ENCODE measurements at places on chromosomes 6 and 20.

DNA sequence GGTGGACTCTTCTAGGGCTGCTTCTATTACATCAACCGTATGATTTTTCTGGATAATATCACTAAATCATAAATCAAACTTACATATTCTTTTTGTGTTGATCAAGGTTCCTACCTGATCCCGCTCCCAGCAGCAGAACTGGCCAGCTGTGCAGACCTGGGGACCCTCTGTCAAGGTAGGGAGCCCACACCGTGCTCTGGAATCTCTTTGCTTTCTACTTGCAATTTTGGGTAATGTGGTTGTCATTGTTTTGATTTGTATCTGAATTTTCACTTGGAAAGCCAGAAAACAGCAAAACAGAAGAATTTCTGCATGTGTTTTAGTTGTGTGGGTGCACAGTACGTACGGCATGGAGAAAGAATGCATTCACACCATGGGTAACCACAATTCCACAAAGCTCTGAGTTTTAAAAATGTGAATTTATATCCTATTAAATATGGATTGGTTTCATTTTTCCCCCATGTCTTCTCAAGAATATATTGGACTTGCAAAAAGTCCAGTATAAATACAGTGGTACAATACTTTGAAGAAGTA is 80.1 kb downstream of the ADGRG6 start:
- no peak for DNase-seq

DNA sequence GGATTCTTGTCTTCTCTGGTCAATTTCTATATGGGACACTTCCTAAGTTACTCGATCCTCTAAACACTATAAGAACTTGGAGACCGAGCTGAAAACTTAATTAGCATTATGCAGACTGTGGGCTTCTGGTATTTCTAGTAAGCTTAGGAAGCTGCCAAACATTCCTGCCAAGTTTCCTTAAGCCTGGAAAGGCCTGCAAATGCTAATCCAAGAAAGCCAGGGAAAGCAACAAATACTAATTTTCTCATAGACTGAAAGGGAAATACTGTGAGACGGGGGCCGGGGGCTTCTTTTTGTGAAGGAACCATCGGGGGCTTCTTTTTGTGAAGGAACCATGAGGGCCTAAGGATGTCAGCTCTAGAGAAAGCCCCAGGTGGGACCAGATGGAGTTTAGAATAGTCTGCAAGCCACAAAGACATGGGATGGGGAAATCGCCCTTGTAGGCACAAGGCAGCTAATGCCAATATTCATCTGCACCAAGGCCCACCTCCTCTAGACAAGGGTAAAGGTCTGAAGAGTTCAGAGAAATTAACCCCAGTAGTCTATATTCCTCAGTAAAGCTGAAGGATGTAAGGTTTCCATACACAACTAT is 332.4 kb upstream of the PRDM1 start:
- no peak for DNase-seq

DNA sequence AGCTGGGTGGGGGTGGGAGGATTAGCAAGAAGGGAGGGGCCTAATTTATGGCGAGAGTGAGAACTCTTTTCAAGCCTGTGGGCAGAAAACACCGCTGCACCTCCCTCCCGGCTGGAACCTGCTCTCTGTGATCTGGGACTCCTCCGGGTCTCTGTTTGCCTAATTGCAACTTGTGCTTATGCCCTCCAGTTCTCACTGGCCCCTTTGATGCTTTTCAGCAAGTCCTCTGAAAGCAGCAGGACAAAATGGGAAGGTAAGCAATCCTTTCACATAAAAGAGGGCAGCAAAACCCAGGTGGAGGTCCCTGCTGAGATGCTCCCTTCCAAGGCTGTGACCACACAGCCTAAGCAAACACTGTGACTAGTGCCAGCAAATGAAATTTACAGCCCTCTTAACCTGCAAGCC is 523.0 kb upstream of the FLRT3 start:
- peak; percentile 17 for DNase-seq

DNA sequence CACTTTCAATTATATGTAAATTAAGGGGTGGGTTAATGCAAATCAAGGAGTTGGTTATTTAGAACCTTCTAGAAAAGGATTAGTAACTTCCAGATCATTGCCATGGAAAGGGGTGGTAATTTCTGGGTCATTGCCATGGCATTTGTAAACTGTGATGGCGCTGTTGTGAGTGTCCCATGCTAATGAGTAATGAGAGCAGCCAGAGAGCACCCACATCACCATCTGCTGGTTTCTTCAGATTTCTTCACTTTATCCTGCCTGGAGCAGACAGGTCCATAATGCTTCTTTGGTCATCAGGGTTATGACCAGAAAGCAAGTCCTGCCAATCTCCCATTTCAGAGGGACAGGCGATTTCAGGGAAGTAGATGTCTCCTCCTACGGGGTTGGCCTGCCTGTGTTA is 311.3 kb upstream of the CNR1 start:
- no peak for DNase-seq

GRCh38 chr6:139486476-139486799 is 112.0 kb upstream of the CITED2 start:
- no peak for DNase-seq

DNA sequence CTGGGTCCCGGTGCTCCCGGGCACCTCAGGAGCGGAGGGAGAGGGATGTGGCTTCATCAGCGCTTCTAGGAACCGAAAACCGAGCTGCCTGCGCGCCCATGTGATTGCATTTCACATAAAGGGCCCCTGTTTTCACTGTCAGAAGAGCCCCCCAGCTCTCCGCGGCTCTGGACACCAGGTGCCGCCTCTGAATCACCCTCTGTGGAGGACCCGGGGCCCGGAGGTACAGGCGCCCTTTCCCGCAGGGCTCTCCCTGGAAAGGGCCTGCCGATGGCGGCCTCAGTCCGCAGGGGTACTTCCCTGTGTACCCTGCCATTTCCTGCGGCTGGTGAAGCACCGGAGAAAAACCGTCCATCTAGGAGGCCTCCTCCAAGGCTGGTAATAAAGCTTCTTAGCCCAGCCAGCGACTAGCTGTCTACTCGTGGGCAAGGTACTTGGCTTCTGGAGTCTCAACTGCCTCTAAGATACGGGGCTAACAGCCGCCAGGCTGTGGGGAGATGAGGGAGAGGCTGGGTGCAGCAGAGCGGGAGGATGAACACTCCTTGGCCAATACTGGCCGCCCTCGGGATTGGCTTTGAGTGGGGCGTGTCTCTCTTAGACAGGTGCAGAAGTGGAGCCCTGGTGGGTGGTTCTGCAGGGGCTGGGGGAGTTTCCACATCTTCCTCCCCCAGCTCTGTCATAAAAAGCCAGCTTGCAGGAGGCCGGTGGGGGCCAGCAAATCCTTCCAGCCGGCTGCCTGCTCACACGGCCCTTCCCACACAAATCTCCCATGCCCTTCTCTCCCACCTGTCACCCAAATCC is 1.6 kb downstream of the PPP1R16B start:
- DNase-seq: no peak

GRCh38 chr6:86459978-86460377 is 477.4 kb upstream of the HTR1E start:
- DNase-seq: no peak

DNA sequence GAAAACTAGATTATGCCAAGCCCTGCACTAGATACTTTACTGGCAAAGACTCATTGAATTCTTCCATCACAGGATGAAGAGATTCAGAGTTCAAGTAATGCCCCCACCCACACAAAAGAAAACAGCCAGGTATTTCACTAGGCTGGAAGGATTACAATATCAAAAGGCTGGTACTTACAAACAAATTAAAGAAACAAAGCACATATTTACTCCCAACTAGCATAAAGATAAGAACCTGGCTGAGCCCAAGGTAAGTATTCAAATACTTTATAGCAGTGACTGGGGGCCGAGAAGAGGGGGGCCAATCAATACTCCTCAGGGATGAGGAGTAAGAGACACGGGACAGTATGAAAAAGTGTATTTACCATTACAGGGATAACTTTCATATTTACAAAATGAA is 3.7 kb downstream of the ACOT8 start:
- DNase-seq: no peak

- no peak for DNase-seq
These were observed 1187.3 kb upstream of the CITED2 start for GRCh38 chr6:140561701-140562100.

GRCh38 chr20:41181567-41181966 is 44.2 kb downstream of the PLCG1 start:
- no peak for DNase-seq

DNA sequence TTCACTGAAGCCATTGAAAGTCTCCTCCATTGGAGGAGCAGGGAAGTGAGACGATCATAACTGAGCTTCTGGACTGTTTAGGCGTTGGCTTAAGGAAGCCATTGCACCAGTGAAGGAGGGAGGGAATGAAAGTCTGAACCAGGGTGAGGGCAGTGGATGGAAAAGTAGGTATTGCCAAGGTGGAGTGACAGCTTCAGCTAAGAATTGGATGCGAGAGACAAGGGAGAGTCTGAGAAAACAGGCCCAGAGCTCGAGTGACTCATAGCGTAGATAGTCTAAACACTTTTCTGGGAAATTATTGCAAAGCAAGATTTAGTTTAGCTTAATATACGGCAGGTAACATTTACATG is 4.5 kb downstream of the DSP start:
- DNase-seq: no peak

DNA sequence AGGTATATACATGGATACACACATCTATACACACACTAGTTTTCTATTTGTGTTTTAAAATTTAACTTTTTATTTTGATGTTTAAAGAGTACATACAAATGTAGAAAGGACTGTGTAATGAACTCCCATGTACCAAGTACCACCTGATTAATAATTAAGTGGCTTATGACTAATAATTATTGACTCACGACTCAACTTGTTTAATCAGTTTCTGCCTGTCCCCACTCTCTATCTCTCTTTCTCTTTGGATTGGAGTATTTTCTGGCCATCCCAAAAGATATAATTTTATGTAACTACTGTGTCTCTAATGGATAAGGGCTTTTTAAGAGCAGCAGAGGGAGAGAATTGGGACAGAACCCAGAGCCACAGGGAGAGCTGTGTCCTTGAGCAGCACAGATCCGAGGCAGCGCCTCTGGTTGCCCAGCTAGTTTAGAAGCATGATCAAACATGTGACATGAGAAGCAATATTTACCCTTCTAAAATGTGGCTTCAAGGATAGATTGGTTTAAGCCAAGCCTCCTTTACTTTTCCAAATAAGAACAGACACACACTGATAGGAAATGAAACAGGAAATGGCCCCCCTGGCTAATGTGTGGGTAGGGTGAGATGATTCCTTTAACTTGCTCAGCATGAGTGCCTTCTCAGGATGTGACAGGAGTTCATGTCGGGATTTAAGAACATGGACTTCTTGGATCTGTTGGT is 81.0 kb downstream of the ERMARD start:
- DNase-seq: no peak

- DNase-seq: no peak
These were observed 3.9 kb upstream of the ECI2 start for GRCh38 chr6:4139272-4139671.

DNA sequence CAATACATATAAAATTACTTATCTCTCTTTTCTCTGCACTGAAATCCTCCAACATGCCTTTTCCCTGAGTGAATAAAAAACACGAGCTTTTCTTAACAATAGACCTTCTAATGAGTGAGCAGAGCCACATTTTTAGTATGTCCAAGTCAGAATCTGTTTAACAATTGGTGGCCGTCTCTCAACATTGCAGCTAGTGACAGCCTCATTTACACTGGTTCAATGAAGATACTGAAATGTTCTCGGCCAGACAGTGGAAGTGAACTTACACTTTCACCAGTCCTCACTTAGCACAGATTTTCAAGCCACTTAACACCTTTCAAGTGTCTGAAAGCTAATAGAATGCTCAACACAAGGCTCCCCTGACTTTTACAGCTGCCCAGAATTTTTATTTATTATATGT is 767.1 kb downstream of the KIF16B start:
- no peak for DNase-seq

- no peak for DNase-seq
These were observed 6.0 kb downstream of the LHFPL5 start for GRCh38 chr6:35810971-35811698.

DNA sequence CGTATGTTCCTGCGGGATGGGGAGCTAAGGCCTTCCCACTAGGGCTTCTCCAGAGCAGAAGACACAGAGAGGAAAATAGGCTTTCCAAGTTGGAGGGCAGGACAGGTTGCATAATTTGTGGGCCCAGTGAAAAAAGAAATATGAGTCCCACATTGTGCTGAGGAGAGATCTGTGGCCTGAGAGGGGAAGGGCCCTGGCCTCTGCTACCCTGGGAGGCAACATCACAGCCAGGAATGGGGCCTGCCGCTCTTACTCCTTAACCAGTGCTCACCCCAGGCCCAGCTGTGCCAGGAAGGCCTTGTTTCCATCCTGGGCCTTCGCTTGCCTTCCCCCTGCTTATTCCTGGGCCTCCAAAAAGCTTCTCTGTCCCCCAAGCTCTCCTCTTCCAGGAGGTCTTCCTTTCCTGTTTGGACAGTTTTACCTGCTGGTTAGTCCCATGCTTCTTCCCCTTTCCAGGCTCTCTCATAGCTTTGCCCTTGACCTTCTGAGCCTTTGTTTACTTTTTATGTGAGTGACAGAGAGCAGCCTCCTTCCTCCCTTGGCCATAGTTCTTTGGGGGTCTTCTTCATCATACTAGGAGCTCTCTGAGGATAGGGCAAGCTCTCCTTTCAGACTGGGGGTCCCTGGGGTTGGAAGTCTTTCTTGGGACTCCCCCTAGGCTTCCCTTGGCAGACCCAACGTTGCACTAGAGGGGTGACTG is 26.2 kb upstream of the VEGFA start:
- DNase-seq: no peak

GRCh38 chr6:51550243-51550642 is 537.2 kb downstream of the PKHD1 start:
- DNase-seq: no peak

GRCh38 chr20:37095108-37095598 is 644 bp downstream of the RBL1 start:
- DNase-seq: no peak

DNA sequence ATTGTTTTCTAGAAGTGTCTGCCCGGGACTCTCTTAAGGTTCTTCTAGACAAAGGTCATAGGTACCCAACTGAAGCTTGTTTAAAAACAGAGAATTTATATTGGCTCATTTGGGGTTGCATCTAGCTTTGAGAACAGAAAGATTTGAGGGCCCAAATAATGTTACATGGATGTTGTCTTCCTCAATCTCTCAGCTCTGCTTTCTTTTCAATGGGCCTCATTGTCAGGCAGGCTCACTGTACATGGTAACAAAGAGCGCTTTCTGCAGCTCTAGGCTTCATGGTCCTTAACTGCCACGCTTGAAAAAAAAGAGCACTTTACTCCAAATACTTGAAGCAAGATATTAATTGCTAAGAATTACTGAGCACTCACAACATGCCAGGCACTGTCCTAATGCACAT is 22.2 kb downstream of the NHLRC1 start:
- DNase-seq: no peak

DNA sequence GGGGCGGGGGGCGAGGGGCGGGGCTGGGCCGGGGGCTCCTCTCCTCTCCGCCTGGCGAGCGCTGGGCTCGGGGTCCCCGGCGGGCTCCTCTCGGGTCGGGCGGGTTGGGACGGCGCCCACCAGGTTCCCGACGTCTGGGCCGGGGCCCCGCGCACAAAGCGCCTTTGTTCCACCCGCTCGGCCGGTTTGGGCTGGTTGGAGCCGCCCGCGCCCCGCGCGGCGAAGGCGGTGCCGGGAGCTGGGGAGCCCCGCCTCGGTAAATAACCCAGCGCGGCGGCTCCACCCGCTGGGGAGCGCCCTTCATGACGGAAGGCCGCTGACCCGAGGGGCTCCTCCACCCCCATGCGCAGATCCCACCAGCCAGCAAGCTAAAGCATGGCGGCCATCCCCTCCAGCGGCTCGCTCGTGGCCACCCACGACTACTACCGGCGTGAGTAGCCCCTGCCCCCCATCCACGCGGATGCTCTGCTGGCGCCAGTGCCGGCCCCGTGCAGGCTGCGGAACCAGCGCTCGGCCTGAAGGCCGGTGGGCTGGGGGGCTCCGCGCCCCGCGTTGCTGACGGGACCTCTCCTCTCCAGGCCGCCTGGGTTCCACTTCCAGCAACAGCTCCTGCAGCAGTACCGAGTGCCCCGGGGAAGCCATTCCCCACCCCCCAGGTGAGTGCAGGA is 503 bp downstream of the PPDPF start:
- peak; percentile 78 for DNase-seq
